ENCODE measurements at places on chromosomes 13 and 19.
A peak's percentile ranks its signal among the peaks of the same experiment; 100 is the strongest.

- DNase-seq: no peak
Measured at GRCh38 chr19:53308339-53308811, 25.2 kb upstream of the ZNF845 start.

GRCh38 chr19:33008738-33009137, 36.7 kb downstream of the FAAP24 start:
- no peak for DNase-seq

GRCh38 chr19:1171755-1172352, 2.2 kb downstream of the SBNO2 start:
- DNase-seq: no peak

DNA sequence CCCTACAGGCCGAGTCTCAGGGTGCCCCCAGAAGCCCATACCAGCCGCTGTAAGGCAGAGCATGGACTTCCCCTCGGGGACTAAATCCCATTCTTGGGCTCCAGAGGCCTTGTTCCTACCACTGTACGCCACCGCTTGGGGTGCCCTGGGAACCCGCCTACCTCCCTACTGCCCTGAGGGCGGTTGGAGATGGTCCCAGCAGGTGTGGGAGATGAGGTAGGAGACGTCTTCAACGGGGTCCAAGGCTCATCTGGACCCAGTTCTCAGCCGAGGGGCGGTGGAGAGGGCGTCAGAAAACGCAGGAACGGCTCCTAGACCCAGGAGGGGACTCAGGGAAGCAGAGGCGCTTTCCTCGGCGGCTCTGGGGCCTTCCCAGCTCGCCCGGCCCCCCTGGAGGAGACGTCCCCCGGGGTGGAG, 833 bp upstream of the ZIK1 start:
- no peak for DNase-seq

DNA sequence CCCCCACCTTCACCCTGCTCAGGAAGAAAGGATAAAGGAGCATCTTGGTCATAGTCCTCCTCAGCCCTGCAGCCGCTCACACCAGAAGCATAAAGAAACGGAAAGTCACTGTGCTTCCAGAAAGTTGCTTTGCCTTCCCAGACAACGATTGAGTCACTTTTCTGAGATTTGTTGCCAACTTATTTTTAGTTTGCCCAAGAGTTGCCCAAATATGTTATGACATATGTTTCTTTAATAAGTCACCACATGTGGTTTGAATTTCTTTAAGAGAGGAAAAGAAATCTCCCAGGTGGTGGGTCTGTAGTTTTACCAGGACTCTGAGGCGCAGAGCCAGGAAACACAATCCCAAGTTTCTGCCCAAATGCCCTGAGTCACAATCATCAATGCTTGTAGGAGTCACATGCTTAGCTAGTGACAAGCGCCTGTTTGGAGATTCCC, 63.4 kb upstream of the LRCH1 start:
- peak; percentile 16 for DNase-seq
